NCI-H2029 (cell line): ENCODE measurements at places on chromosomes 16 and 17.

- no peak for DNase-seq
Measured at GRCh38 chr17:80477647-80478478, 1.5 kb upstream of the NPTX1 start.

DNA sequence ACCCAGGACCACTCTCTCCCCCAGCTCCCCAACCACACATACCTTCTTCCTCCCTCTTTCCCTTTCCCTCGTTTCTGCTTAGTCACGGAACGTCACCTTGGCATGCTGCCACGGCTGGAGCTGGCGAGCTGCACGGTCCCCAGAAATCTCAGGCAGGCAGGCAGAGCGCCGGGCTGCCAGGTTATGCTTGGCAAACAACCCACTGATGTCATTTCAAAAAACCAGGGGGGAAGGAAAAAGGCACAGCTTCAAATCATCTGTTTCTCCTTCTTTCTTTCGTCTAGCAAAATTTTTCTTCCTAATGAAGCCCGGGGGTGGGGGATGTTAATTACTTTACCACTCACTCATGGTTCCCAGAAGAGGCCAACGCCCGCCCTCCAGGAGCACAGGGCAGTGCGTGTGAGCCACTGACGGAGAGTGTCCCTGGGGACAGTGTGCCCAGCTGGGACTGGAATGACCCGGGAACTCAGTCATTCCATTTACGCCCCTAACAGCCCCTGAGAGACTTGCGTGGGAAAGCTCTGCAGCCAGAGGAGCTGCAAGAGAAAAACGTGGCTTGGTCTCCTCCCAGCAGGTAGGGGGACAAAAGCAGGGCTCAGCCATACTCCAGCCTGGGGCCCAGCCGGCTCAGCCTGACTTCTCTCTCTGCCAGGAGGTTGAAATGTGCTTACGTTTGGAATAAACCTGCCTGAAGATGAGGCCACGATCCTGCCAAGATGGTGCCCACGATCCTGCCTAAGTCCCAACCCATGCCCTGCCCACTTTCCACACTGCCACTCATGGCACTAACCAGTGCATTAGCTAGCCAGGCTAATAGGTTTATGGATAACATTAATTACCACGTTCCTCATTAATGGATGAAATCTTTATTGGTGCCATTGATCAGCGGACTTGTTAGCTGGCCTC, 198.9 kb downstream of the ZFHX3 start:
- peak; percentile 69 for DNase-seq

DNA sequence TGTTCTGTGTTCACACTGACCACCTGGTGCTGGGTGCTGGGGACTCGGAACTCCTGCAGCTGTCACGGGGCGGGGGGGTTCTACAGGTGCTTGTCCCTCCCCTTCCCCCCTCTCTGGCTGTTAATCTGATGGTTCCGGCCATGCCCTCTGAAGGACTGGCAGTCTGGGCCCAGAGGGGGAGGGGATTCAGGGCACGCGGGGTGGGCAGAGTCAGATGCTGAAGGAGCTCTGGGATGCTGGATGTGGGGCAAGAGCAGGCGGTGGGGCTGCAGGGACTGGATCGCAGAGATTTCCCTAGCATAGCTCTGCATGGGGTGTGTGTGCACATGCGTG, 5.4 kb upstream of the TBX21 start:
- DNase-seq, result no peak

DNA sequence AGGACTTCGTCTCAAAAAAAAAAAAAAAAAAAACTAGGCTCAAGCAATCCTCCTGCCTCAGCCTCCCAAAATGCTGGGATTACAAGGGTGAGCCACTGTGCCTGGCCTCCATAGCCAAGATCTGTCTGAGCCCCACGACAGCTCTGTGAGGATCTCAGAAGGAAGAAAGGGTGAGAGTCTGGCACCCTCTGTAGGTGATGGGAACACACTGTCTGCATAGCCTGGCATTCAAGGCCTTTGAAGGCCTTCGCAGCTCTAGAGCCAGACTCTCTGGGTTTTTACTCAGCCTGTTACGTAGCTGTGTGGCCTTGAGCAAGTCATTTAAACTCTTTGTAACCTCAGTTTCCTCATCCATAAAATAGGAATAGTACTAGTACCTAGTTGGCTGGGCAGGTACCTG, 6.3 kb upstream of the XPO6 start:
- DNase-seq, result no peak

- peak; percentile 46 for DNase-seq
Measured at GRCh38 chr17:41917679-41918313, 955 bp downstream of the ACLY start.

DNA sequence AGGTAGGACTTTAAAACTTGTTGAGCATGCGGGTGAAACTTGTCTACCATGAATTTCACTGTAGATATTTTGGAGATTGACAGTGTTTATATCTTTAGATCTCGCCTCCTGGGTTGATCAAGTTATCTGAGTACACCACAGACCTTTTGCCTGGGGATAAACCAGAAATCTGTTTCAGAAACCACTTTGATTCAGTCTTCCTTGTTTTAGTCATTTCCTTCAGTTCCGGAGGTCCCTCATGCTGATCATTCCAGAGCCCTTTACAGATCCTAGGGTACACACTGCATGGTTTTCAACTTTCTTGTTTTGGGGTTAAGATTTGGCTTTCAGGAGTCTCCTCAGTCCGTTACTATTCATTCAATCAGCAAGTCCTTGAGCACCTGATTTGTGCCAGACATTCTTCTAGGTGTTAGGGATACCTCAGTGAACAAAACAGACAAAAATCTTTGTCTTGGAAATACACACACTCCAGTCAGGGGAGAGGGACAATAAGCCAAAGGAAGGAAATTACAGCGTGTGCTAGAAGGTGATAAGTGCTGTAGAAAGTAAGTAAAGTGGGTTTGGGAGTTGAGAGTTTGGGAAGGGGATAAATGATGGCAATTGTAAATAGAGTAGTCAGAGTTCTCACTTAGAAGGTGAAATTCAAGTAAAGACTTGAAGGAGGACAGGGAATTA, 12.2 kb downstream of the NOD2 start:
- no peak for DNase-seq

GRCh38 chr17:36500745-36501225, 14.3 kb downstream of the ZNHIT3 start:
- DNase-seq, result no peak

DNA sequence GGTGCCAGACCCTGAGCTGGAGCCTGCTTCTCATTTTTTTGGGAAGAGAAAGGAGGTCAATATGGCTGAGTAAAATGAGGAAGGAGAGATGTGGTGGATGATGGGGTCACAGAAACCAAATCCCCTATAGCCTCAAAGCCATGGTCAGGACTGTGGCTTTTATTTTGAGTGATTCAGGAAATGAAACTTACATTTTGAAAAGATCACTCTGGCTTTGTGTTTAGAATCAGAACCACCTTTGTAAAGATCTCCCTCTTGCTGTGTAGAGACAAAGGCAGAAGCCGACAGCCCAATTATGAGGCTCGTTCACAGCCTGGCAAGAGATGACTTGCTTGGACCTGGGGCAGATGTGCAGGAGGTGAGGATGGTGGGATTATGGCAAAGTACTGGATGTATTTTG, 121.6 kb upstream of the ANKFN1 start:
- DNase-seq, result no peak

GRCh38 chr17:65511316-65511715, 50.1 kb downstream of the AXIN2 start:
- DNase-seq, result no peak

DNA sequence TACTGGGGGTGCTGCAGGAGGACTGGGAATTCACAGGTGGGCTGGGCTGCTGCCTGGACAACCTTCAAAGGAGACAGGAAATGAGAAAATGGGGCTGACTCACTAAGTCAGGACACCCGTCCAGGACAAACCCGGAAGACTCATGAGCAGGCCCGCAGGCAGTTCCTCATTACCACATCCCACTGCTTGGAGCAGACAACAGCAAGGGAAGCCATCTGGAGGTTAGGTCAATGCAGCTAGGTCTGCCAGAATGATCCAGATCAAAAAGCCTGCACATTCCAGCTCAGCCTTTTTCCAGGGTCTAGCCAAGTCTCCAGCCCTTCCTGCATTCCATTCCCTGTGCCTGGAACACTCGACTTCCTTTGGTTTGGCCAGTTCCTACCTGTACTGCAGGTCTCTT, 536.5 kb upstream of the CDH11 start:
- DNase-seq, result peak; percentile 23

DNA sequence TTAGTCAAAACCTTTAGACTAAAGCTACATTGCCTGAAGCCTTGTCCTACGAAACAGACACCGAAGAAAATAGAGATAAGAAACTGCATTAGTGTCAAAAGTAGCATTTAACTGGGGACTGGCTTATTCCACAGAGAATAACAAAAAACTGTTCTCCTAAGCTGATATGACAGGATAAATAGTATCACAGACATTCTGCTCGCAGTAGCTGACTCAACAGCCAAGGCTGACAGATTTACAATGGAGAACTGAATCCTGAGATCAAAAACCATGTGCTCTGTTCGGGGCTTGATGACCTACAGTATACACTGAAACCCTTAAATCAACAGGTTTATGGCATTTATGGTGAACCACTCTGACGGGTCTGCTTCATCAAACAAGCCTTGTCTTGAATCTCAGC, 25.5 kb downstream of the ADAMTS18 start:
- DNase-seq, result no peak

GRCh38 chr16:21590796-21591195, 8.6 kb upstream of the METTL9 start:
- no peak for DNase-seq

GRCh38 chr17:65678546-65678945, 117.1 kb upstream of the AXIN2 start:
- DNase-seq, result no peak

DNA sequence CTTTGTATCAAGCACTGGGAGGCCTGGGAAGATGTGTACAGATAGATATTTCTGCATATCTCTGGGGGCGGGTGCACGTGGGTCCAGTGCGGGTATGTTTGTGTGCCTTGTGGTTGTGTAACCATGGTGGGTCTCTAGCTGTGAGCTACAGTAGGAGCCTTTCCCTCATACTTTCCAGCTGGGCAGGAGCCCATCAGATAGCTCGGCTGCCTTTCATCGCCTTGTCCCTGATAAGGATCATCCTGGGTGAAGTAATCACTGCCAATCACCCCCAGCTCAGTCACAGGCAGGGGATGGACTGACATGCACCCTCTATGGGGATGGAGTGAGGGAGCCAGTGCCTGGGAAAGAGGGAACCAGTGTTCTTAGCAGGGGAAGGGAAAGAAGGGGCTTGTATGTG, 3.2 kb upstream of the SCRN2 start:
- DNase-seq, result no peak

DNA sequence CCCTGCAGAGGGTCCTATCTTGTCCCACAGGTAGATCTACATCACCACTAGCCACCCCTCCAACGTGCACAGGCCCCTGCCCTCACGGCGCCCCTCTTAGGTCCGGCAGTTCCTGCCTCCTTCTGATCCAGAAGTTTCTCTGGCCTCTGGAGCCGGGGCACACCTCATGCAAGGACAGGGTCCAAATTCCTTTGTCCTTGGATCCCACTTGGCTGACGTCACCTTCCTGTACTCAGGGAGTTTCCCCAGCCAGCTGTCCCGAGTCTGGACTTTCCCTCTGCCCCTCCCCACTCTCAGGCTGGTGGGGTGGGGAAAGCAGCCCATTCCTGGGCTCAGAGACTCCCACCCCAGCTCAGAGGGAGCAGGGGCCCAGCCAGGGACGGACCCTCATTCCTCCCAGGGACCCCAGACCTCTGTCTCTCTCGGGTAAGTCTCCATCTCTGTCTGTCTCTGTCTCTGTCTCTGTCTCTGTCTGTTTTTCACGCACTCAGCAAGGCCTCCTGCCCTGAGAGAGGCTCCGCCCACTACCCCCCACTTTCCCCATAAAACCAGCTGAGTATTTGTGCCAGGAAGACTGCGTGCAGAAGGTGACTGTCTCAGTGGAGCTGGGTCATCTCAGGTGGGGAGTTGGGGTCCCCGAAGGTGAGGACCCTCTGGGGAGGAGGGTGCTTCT, at the start of gene IL32:
TSS of gene IL32 (plus strand) at position 572 of the 673 bp plus-strand sequence. CDS start 172 bp downstream, outside the sequence.
- no peak for DNase-seq

GRCh38 chr16:66039793-66040192, 326.7 kb upstream of the CDH5 start:
- no peak for DNase-seq

DNA sequence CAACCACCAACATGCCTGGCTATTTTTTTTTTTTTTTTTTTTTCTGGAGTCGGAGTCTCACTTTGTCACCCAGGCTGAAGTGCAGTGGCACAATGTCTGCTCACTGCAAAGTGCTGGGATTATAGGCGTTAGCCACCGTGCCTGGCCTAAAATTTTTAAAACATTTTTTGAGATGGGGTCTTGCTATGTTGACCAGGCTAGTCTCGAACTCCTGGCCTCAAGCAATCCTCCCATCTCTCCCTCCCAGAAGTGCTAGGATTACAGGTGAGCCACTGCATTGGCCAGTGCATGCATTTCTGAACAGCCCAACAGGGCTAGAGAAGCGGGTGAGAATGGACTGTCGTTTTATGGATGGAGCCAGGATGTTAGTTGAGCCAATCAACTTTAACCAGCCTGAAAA, 72.4 kb downstream of the ERCC4 start:
- DNase-seq, result no peak

DNA sequence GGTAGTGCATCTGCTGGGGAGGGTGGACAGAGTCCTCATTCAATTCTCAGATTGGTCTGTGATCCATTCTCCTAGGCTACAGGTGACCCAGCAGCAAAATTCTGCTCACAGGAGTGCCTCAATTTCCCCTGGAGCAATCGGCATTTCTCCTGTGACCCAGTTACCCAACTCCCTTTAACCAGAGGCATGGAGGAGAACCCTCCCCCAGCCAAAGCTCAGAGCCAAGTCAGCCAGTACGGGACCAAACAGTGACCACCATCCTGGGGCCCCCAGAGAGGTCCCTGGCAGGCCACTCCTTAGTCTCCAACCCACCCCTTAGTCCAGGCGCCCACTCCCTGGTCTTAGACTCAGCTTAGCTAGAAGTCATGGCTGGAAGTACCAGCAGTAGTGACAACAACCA, 75.6 kb downstream of the DYNLRB2 start:
- no peak for DNase-seq

DNA sequence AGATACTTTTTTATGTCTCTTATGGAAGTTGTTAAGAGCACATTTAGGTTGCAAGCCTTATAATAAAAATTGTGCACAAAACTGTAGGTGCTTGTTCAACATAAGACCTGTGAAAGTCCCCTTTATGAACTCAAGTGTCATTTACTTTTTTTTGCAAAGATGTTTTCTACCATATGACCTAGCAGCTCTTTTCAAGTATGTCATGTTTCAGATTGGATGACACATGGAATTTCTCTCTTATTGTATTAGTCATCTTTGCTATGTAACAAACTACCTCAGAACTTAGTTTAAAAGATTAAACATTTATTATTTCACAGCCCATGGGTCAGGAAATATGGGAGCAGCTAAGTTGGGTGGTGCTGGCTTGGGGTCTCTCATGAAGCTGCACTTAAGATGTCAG, 57.9 kb downstream of the PHKB start:
- DNase-seq, result no peak

GRCh38 chr17:41738077-41738800, 3.8 kb upstream of the HAP1 start:
- DNase-seq, result peak; percentile 60

DNA sequence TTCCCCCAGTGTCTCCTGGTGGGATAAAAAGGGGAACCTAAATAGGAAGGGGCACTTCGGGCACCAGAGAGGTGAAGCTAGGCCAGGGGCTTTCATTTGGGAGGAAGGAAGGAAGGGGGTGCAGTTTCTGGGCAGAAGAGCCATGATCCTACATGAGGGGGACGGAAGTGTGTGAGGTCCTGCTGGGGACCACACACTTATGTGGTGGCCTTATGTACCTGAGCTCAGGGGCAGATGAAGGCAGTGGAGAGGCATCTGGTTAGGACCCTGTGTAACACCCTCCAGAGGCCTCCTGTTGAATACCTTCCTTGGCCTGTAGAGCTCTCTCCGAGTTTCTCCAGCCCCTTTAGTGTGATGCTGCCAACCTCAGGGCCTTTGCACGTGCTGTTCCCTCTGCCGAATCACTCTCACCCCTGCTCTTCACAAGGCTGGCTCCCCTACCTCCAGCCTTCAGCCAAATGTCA, 21.2 kb downstream of the IGFBP4 start:
- DNase-seq, result no peak
